ENCODE measurements at places on chromosomes 5 and 9.

GRCh38 chr9:36721846-36722588 lies 149.3 kb downstream of the MELK start:
- no peak for DNase-seq

GRCh38 chr9:110142253-110142652 lies 65.7 kb downstream of the C9orf152 start:
- no peak for DNase-seq

DNA sequence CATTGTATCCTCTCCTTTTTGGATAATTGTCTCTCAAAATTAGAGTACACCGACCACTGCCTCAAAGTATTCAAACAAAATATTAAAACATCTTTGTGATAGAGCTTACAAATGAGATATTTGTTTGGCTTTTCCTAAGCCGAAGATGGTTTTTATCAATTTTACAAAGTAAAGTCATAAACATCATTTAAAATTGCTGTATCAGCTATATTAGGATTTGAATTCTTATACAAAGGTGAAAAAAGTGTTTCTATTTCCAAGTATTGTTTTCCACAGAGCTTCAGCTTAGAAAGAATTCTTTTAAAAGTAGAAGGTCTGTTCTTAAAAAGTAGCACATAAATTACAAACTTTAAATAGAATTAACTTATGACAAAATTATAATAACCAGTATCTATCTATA lies 116.6 kb upstream of the IFNE start:
- DNase-seq = no peak

DNA sequence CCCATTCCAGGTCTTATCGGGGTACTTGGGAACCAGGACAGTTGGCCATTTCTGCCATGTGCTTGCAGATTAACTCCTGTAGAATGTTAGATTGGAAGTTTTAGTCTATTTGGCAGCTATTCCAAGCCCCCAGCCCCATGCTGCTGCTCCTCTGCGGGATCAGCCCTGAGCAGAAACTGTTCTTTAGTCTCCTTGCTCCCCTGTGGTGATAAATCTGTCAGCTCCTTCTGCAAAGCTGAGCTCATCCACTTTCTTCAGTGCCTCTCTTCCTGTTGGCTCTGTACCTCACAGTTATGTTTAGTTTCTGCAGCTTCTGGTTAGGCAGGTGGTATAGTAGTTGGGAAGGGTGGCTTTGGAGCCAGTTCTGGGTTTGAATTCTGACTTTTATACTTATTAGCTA lies 170.4 kb downstream of the GRIA1 start:
- no peak for DNase-seq

- DNase-seq = no peak
These were observed 20.6 kb downstream of the ZCCHC7 start for GRCh38 chr9:37141015-37141414.
